ENCODE measurements at places on chromosomes 12 and 14.

DNA sequence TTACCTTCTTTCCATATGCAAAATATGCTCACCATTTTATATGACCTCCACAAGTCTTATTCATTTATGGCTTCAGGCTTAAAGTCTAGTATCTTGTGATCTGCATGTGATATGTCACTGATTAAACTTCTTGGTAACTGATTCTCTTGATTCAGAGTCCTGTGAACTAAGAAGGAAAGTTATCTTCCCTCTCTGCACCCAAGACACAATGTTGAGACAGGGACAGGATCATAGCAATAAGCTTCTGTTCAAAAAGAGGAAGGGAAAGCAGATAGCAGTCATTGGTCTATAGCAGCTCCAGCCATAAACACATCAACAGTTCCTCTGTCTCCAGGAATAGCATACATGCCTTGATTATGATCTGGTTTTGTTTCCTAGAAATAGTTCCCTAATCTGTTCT lies 103.1 kb downstream of the UNC79 start:
- DNase-seq, result no peak

DNA sequence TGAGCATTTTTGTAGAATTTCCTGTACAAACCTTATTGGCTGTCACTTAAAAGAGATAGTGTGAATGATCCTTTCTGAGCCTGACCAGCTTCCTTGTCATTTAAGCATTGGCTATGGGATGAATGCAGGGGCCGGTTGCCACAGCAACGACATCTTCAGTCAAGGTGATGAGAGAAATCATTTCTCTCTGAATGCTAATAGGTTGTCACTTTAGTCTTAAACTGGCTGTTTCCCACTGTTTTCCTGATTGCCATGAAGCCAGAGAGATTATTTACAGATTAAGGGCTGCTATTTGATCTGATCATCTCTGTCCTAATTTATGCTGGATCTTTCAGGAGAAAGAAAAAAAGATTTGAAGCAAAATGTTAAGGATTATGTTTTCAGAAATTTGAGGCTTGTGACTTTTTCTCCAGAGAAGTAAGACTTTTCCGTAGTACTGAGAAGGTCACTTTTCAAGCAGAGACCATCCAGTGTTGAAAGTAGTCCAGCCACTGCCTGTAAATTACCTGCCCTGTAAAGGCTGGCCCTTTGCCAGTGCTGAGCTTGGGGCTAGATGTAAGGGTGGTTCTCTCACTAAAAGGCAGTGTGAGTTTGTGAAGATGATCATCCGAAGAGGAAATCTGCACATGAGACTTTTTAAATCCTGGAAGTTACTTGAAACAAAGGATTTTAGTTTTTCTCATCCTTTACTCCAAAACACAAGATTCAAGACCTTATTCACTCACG lies 235.6 kb downstream of the DACT1 start:
- no peak for DNase-seq

- peak; percentile 74 for DNase-seq
Measured at GRCh38 chr14:64465191-64465822, at the start of gene AKAP5. Gene AKAP5, plus strand, starts transcription at chr14:64465499. Its CDS starts 2,896 bp downstream, at chr14:64468395.

GRCh38 chr14:74911704-74912103 lies 11.4 kb downstream of the RPS6KL1 start:
- no peak for DNase-seq

DNA sequence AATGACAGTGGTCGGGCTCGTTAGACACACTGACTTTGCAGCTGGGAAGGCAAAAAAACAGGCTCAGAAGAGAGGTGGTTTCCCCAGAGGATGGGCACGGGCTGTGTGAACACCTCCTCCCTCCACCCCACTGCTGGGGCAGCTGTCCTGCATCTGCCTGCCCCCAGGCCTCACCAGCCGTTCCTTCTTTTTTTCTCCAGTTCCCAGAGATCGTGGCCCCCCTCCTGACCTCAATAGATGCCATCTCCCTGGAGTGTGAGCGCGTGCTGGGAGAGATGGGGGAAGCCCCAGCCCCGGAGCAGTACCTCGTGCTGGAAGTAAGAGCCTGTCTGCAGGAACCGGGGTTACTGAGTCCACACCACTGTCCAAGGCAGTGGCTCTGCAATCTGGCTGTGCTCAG lies 17.4 kb downstream of the MVK start:
- no peak for DNase-seq

All from hypothalamus (tissue), 51 donors.